ENCODE measurements at places on chromosomes 2 and 18.
A peak's percentile ranks its signal among the peaks of the same experiment; 100 is the strongest.

DNA sequence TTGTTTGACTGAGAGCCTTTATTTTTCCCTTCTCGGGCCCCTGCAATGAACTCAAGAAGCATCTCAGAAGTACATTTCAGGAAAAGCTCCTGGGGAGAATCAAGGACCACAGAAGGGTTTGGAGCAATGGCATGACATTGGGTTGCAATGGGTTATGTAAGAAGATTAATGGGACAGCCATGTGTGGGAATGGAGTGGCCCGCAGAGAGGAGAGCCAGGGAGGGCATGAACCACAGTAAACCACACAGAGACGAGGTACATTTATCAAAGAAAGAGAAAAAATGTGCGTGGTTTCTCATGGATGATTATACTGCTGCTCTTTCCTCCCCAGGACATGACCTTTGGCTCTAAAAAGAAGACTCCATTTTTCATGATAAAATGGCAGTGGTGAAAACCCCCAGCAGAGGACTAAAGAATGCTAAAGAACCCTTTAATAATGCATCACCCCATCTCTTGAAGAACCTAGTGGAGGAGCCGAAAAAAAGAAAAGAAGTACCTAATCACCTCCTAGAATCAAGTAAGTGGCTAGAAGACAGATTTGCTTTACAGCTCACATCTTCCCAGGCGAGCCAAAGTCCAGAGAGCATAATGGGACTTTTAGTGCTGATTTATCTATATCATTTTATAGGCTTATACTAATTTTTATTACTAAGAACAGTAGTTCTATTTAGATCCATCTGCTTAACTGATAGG, 1.7 kb downstream of the CFAP221 start:
- H3K4me1 ChIP-seq: peaks cover 9% of the 10 kb centered on the region
- no peaks in the 10 kb centered on the region for H3K36me3 ChIP-seq
- no peak overlapping the region for H3K4me3 ChIP-seq
- H3K27me3 ChIP-seq: peaks cover 35% of the 10 kb centered on the region
- no peak overlapping the region for H3K27ac ChIP-seq
- no peak for DNase-seq

- H3K27me3 ChIP-seq: no peaks in the 10 kb centered on the region
- H3K4me3 ChIP-seq: no peak overlapping the region
- H3K36me3 ChIP-seq: no peaks in the 10 kb centered on the region
- H3K4me1 ChIP-seq: peaks cover 23% of the 10 kb centered on the region
- no peak for DNase-seq
- peak overlapping the region; percentile 48 for H3K27ac ChIP-seq
Measured at GRCh38 chr2:85978883-85979780, 90.3 kb upstream of the ST3GAL5 start.

GRCh38 chr18:41594582-41594981, 360.5 kb upstream of the PIK3C3 start:
- H3K27ac ChIP-seq: no peak overlapping the region
- no peak overlapping the region for H3K4me3 ChIP-seq
- no peak for DNase-seq
- no peaks in the 10 kb centered on the region for H3K27me3 ChIP-seq

GRCh38 chr2:105869341-105869740, 124.6 kb downstream of the NCK2 start:
- peaks cover 90% of the 10 kb centered on the region for H3K4me1 ChIP-seq
- no peak overlapping the region for H3K27ac ChIP-seq
- H3K4me3 ChIP-seq: no peak overlapping the region
- H3K36me3 ChIP-seq: peaks cover 49% of the 10 kb centered on the region
- no peaks in the 10 kb centered on the region for H3K27me3 ChIP-seq
- DNase-seq: no peak

DNA sequence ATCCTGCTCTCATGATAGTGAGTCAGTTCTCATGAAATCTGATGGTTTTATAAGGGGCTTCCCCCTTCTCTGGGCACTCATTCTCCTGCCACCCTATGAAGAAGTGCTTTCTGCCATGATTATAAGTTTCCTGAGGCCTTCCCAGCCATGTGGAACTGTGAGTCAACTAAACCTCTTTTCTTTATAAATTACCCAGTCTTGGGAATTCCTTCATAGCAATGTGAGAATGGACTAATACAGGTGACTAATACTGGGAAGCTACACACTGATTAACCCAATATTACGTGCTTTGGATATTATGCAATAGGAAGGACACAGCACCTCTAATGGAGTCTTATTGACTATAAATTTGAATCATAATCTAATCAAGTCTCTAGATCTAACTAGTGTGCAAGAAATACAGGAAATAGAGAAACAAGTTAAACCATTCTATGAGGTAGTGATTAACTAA, 107.2 kb upstream of the ETAA1 start:
- no peaks in the 10 kb centered on the region for H3K4me1 ChIP-seq
- peaks cover 2% of the 10 kb centered on the region for H3K27me3 ChIP-seq
- no peak overlapping the region for H3K27ac ChIP-seq
- no peak overlapping the region for H3K4me3 ChIP-seq

DNA sequence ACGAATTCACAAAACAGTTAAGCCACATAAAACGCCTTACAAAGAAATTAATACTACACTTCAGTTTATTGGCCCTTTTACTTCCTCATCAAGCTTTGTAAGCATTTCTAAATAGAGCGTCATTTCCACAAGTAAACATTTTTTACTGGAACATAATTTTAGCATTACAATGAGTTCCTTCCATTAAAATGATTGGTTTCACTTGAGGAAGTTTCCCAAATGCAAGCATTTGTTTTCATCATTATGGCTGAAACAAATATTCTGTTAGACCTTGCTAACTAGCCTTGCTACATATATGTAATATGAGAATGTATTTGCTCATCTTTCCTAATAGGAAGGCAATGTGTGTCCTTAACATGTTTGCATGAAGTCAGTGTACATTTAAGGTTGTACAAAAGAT, 579.1 kb downstream of the IRS1 start:
- no peak overlapping the region for H3K27ac ChIP-seq
- H3K27me3 ChIP-seq: peaks cover 6% of the 10 kb centered on the region
- H3K36me3 ChIP-seq: no peaks in the 10 kb centered on the region
- no peaks in the 10 kb centered on the region for H3K4me1 ChIP-seq
- no peak overlapping the region for H3K4me3 ChIP-seq

- no peak for DNase-seq
- no peaks in the 10 kb centered on the region for H3K36me3 ChIP-seq
- H3K4me3 ChIP-seq: no peak overlapping the region
- H3K27me3 ChIP-seq: no peaks in the 10 kb centered on the region
- H3K4me1 ChIP-seq: no peaks in the 10 kb centered on the region
- H3K27ac ChIP-seq: no peak overlapping the region
Measured at GRCh38 chr2:145007093-145007959, 487.4 kb upstream of the ZEB2 start.

DNA sequence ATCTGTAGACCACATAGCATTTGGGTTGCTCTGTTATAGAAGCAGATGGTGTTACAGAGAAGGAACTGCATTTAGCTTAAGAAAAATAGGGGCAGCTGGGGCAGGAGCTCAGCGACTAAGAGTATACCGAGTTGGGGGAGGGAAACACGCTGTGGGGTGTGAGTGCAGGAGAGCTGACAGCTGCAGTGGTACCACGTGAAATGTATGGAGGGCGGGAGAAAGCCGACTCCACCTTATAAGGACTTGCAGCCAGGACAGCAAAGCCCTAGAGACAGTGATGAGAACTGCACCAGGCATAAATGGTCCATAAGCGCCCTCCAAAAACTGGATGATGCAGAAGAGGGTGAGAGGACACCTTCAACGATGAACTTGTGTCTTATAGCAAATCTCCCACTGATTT, 237.6 kb downstream of the PRKCE start:
- no peaks in the 10 kb centered on the region for H3K27me3 ChIP-seq
- H3K27ac ChIP-seq: peak overlapping the region; percentile 51
- DNase-seq: no peak
- H3K4me1 ChIP-seq: peaks cover 90% of the 10 kb centered on the region

DNA sequence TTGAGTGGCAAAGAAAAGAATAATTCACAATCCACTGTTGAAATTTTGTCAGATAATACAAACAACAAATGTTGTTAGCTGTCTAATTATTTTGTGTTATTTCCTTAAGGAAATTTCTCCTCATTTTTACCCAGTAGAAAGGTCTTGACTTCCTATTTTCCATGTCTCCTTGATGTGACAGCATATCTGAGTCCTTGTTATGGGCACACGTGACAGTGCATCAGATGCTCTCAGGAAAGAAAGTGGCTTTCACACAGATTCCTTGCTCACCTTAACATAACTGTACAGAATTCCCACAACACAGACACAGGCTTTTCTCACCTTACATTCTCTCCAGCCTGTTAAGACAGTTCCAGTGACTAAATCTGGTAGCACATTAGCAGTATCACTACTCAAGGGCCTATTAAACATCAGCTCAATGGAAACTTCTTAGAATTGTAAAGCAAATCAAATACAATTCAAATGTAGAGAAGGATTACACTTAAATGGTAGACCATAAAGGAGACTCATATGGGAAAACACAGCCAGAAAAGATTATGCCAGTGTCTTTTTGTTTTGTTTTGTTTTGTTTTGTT, 30.2 kb upstream of the GPR55 start:
- H3K36me3 ChIP-seq: no peaks in the 10 kb centered on the region
- H3K4me3 ChIP-seq: no peak overlapping the region
- no peak overlapping the region for H3K27ac ChIP-seq
- H3K4me1 ChIP-seq: peaks cover 25% of the 10 kb centered on the region

DNA sequence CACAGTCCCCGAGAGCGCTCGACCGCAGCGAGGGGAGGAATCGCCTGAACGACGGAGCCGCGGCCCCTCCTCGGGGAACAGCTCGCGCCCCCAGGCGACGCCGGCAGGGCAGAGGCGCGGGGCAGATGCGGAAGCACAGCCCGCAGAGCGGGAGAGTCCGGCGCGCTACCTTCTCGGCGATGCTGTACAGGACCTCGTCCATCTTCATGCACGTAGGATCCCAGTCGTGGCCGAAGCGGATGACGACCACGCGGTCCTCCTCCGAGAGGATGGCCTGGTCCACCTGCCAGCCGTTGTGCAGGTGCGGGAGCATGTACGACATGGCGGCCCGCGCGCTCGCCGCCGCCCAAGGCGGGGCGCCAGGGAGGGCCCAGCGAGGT, 302 bp downstream of the TXNL4A start:
- H3K36me3 ChIP-seq: peaks cover 32% of the 10 kb centered on the region
- H3K27ac ChIP-seq: peak overlapping the region; percentile 77
- peak overlapping the region; percentile 91 for H3K4me3 ChIP-seq
- H3K27me3 ChIP-seq: no peaks in the 10 kb centered on the region

- H3K27ac ChIP-seq: no peak overlapping the region
- H3K36me3 ChIP-seq: no peaks in the 10 kb centered on the region
- H3K27me3 ChIP-seq: peaks cover 8% of the 10 kb centered on the region
- no peak for DNase-seq
Measured at GRCh38 chr2:160838147-160838546, 322.1 kb upstream of the TANK start.

- H3K4me3 ChIP-seq: no peak overlapping the region
- no peak for DNase-seq
- no peaks in the 10 kb centered on the region for H3K4me1 ChIP-seq
- H3K27ac ChIP-seq: no peak overlapping the region
Measured at GRCh38 chr2:102764083-102764482, 2.3 kb downstream of the TMEM182 start.

- no peaks in the 10 kb centered on the region for H3K36me3 ChIP-seq
- DNase-seq: no peak
- no peak overlapping the region for H3K27ac ChIP-seq
- H3K4me1 ChIP-seq: no peaks in the 10 kb centered on the region
- no peaks in the 10 kb centered on the region for H3K27me3 ChIP-seq
- no peak overlapping the region for H3K4me3 ChIP-seq
Measured at GRCh38 chr2:7209757-7210555, 292.7 kb downstream of the RNF144A start.

GRCh38 chr2:54878182-54878581, 154.7 kb downstream of the EML6 start:
- H3K27ac ChIP-seq: no peak overlapping the region
- peaks cover 7% of the 10 kb centered on the region for H3K36me3 ChIP-seq
- H3K4me3 ChIP-seq: no peak overlapping the region
- no peaks in the 10 kb centered on the region for H3K27me3 ChIP-seq
- H3K4me1 ChIP-seq: no peaks in the 10 kb centered on the region
- no peak for DNase-seq

DNA sequence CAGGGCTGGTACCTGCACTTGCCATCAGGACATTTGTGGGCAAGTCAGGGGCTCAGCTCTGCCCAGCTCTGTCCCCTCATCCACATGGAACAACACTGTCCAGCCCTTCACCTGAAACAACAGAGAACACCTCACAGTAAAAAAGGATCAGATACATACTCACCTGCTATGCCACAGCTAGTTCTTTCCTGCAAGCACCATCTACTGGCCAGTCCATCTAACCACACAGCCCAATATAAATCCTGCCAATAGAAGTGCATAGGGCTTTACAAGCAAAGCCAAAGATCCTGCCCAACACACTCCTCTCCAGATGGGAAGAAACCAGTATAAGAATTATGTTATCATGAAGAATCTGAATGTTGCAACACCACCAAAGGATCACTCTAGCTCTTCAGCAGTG, 52.2 kb upstream of the GALNT13 start:
- H3K4me1 ChIP-seq: no peaks in the 10 kb centered on the region
- H3K27me3 ChIP-seq: no peaks in the 10 kb centered on the region
- no peak for DNase-seq
- H3K27ac ChIP-seq: no peak overlapping the region
- H3K36me3 ChIP-seq: no peaks in the 10 kb centered on the region
- H3K4me3 ChIP-seq: no peak overlapping the region

GRCh38 chr2:145303536-145303935, 783.6 kb upstream of the ZEB2 start:
- H3K4me1 ChIP-seq: no peaks in the 10 kb centered on the region
- H3K4me3 ChIP-seq: no peak overlapping the region
- H3K36me3 ChIP-seq: no peaks in the 10 kb centered on the region
- DNase-seq: no peak

GRCh38 chr18:31591113-31591512, 564 bp upstream of the TTR start:
- no peaks in the 10 kb centered on the region for H3K27me3 ChIP-seq
- H3K4me1 ChIP-seq: no peaks in the 10 kb centered on the region
- no peak for DNase-seq

GRCh38 chr2:8598295-8599165, 83.3 kb upstream of the ID2 start:
- H3K36me3 ChIP-seq: no peaks in the 10 kb centered on the region
- H3K27me3 ChIP-seq: peaks cover 13% of the 10 kb centered on the region
- no peak for DNase-seq
- H3K27ac ChIP-seq: no peak overlapping the region
- no peak overlapping the region for H3K4me3 ChIP-seq

GRCh38 chr18:67977067-67977616, 460.6 kb upstream of the DSEL start:
- H3K4me1 ChIP-seq: no peaks in the 10 kb centered on the region
- no peak overlapping the region for H3K4me3 ChIP-seq
- H3K36me3 ChIP-seq: no peaks in the 10 kb centered on the region

DNA sequence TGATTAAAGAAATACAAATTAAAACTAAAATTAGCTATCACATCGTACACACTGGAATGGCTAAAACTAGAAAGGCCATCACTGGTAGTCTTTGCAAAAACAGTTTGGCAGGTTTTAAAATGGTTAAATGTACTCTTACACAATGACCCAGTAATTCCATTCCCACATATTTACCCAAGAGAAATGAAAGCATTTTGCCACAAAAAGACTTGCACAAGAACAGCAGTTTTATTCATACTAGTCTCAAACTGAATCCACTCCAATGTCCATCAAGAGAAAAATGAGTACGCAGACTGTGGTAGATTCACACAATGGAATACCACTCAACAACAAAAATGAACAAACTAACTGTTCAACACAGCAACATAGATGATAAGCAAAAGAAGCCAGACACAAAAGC, 29.1 kb downstream of the SP140L start:
- peaks cover 19% of the 10 kb centered on the region for H3K4me1 ChIP-seq
- no peak for DNase-seq
- H3K4me3 ChIP-seq: no peak overlapping the region
- H3K27ac ChIP-seq: no peak overlapping the region

- H3K36me3 ChIP-seq: no peaks in the 10 kb centered on the region
- DNase-seq: no peak
- no peaks in the 10 kb centered on the region for H3K4me1 ChIP-seq
Measured at GRCh38 chr18:24153397-24153796, 14.5 kb downstream of the CABYR start.
